ENCODE measurements at places on chromosomes 2 and 18. TPM values are rescaled to one million over a fixed set of nuclear protein-coding genes. Genes with fewer than 3 reads are reported as not detected.

Gene FIGN
- not detected for total RNA-seq

Gene ACKR3
- 1.3 TPM for total RNA-seq

Gene VWC2L
- total RNA-seq, result not detected

GRCh38 chr18:21300035-21300907 is 58.2 kb downstream of the GREB1L start:
- peaks cover 11% of the 10 kb centered on the region for H3K27me3 ChIP-seq
- no peaks in the 10 kb centered on the region for H3K36me3 ChIP-seq
- DNase-seq, result no peak
- H3K27ac ChIP-seq, result no peak overlapping the region

GRCh38 chr2:239285932-239286230 is 114.9 kb downstream of the HDAC4 start:
- H3K27me3 ChIP-seq, result peaks cover 4% of the 10 kb centered on the region
- H3K36me3 ChIP-seq, result peaks cover 9% of the 10 kb centered on the region
- H3K4me3 ChIP-seq, result peak overlapping the region; percentile 49
- peak overlapping the region; percentile 72 for H3K27ac ChIP-seq
- H3K4me1 ChIP-seq, result peaks cover 58% of the 10 kb centered on the region

DNA sequence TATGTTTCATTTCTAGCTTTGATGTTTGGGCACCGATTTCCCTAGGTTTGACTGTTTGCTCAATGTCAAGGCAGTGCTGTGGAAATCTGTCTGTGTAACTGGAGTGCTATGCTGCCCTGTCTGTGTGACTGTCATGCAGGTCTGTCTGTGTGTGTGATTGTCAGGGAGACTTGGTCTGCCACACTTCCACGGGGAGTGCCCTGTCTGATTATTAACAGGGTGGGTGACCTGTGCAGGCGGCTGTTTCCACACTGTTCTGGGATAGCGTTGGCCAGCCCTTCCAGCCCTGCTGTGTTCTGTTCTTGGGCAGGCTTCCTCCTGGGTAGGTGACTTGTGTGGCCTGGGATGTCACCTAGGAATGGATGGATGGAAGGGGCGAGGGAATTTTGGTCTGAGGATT is 85.3 kb downstream of the FHOD3 start:
- no peak overlapping the region for H3K4me3 ChIP-seq
- no peaks in the 10 kb centered on the region for H3K4me1 ChIP-seq
- H3K27me3 ChIP-seq, result peaks cover 9% of the 10 kb centered on the region
- H3K27ac ChIP-seq, result no peak overlapping the region
- H3K36me3 ChIP-seq, result no peaks in the 10 kb centered on the region

- H3K4me1 ChIP-seq, result peaks cover 3% of the 10 kb centered on the region
- H3K27ac ChIP-seq, result no peak overlapping the region
- DNase-seq, result no peak
- H3K4me3 ChIP-seq, result no peak overlapping the region
Measured at GRCh38 chr2:168851674-168852320, 38.4 kb downstream of the SPC25 start.
